ENCODE measurements at places on chromosomes 6 and 20.

DNA sequence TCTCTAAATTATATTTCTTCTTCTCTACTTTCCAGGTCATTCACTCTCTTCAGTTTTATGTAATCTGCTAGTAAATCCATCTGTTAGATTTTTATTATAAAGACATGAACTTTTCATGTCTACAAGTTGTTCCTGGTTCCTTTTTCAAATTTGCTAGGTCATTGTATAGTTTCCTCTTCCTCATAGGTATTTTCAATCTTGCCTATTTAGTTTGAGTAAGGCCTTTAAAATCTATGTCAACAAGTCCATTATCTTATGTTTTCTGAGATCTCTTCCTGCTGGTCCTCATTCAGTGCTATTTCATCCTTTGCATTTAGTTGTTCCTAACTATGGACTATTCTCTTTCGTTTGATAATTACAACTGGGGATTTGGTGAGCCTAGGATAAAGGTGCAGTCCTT, 11.0 kb downstream of the RRBP1 start:
- DNase-seq, result no peak

- DNase-seq, result no peak
Observed at GRCh38 chr6:61909486-61909885, 376.5 kb downstream of the KHDRBS2 start.

DNA sequence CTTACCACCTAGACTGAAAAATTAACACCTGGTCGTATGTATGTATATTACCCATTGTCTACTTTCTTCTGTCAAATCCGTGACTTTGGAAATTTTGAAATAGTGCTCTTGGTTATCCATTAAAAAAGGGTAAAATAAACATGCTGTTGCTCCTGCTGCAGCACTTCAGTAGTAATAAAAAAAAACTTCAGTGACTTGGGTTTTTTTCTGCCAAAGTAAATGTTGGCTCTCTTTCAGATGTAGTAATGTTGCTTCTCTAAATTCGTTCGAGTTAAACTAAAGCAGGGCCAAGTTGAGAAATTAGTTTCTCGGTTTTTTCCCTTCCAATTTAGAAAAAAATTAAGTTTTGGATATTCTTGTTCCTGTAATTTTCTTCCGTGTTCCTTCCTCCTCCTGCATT, 34.2 kb downstream of the JARID2 start:
- no peak for DNase-seq

- DNase-seq, result no peak
Observed at GRCh38 chr6:160975162-160975561, 16.4 kb upstream of the MAP3K4 start.

GRCh38 chr20:51760905-51761546, 7.2 kb downstream of the ATP9A start:
- DNase-seq, result no peak

- DNase-seq, result no peak
Observed at GRCh38 chr6:124978451-124979293, 16.4 kb downstream of the RNF217 start.

- DNase-seq, result no peak
Observed at GRCh38 chr6:25058441-25058840, 122.7 kb upstream of the RIPOR2 start.

- no peak for DNase-seq
Observed at GRCh38 chr6:130407032-130407431, 41.2 kb downstream of the TMEM200A start.

DNA sequence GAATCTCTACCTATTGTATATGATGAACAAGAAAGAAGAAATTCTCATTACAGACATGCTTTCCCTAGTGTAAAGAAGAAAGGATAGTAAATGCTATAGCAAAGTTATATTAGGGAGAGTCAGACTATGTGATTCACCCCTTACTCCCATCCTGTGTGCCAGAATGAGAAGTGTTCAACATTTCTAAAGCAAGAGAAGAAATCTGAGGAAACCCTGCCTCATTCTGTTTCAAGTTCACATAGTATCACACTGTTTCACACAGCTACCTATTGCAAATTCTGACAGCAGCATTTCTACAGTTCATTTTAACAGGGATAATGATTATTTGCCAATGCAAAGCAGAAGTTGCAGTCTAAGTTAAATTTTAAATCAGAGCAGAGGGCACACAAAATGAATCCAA, 267.2 kb upstream of the TCF21 start:
- DNase-seq, result no peak

DNA sequence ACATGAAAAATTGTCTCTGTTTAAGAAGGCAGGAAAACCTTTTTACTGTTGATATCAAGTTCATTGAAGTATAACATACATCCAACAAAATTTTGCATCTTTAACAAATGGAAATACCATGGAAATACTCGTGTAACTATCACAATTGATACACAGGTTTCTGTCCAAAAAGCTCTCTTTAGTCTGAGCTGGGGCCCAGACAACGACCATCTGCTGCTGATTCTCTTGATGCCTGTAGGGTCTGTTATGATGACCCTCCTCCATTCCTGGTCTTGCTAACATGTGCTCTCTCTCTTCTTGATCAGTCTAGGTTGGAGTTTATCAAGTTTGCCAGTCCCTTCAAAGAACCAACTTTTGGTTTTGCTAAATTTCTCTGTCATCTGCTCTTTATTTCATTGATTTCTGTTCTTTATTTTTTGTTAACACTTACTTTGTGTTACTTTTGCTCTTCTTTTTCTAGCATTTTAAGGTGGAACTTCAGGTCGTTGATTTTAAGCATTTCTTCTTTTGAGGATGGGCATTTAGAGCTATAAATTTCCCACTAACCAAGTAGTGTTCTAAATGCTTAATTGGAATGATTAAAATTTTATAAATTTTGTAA, 116.8 kb downstream of the PSMB1 start:
- no peak for DNase-seq

GRCh38 chr6:88964509-88964908, 1.1 kb upstream of the RNGTT start:
- DNase-seq, result no peak

GRCh38 chr20:18466574-18466893, 296 bp downstream of the DZANK1 start:
- no peak for DNase-seq

GRCh38 chr6:35051396-35051795, 89.7 kb downstream of the TCP11 start:
- no peak for DNase-seq

GRCh38 chr6:71258078-71258866, 30.3 kb upstream of the OGFRL1 start:
- no peak for DNase-seq

DNA sequence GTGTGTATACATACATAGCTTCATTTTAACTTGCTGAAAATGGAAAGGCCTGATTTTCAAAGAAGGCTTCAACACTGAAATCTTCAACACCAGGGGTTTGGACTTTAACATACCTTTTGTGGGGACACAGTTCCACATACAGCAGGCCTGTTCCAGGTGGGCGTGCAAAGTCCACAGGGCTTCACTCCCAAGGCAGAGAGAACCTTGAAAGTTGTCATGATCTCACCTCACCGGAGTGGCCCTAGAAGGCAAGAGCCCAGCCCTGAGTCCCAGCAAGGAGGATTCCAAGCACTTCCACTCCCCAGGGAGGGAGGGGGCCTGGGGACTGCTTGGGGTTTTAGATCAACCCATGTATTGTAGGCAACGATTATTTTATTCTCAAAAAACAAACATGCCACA, 47.2 kb downstream of the TMEM242 start:
- peak; percentile 3 for DNase-seq

- DNase-seq, result peak; percentile 30
Observed at GRCh38 chr6:29743025-29743424, 19.8 kb downstream of the HLA-F start.

DNA sequence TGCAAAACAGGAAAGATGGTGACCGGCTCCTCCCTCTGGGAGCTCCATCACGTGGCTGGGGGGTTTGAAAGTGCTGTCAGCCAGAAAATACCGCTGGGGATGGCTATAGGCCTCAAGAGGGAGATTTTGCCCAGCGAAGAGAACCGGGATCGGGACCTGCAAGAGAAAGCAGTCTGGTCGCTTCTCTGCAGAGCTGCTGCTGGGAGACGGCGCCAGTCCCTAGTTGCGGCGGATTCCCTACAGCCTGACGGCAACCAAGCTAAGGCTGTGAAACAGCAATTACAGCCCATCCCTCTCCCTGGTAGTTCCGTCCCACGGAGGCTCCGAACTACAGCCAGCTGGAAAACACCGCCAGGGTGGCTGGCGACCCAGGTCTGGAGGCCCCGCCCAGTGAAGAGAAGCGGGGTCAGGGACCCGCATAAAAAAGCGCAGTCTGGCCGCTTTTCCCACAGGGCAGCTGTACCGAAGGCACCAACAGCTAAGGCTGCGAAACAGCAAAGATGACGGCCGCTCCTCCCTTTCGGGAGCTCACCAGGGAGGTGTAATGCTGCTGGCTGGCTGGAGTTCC, 238.1 kb upstream of the IRAK1BP1 start:
- peak; percentile 55 for DNase-seq

DNA sequence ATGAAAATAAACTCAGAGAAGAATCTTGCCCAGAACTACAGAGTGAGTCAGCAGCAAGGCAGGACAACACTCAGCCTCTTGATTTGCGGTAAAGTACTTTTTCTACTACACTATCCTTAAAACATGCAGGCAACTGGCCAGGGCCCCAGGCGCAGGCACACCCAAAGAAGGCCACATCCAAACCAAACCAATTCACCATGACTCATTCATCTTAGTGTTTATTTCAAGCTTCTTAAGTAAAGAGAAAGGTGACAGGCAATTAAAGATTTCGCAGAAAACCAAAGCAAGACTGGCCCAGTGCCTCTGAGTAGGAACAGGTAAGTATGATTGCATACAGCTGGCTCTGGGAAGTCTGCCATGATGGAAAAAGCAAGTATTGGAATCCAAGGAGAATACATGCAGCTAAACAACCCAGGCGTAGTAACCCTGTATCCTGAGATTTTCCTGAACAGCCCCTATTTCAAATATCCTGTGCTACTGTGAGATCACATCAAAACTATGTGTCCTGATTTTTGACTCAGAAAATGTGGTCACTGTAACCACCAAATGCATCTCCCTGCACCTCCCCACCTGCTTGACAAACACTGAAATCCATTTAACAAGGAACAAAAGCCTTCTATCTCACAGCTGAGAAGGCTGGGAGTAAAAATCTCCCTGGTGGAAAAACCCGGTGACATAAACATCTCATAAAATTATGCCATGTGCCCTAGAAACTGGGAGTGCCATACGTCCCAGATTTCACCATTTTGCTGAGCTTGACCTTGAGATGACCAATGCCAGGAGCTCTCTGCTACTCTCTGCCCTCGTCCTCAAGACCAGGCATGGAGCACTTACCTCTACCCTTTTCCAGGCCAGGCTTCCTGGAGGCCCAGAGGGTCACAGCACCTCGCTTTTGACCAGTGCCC, 12.4 kb downstream of the WFDC3 start:
- DNase-seq, result peak; percentile 85

GRCh38 chr20:43583982-43584432, 6.7 kb upstream of the IFT52 start:
- DNase-seq, result peak; percentile 70

DNA sequence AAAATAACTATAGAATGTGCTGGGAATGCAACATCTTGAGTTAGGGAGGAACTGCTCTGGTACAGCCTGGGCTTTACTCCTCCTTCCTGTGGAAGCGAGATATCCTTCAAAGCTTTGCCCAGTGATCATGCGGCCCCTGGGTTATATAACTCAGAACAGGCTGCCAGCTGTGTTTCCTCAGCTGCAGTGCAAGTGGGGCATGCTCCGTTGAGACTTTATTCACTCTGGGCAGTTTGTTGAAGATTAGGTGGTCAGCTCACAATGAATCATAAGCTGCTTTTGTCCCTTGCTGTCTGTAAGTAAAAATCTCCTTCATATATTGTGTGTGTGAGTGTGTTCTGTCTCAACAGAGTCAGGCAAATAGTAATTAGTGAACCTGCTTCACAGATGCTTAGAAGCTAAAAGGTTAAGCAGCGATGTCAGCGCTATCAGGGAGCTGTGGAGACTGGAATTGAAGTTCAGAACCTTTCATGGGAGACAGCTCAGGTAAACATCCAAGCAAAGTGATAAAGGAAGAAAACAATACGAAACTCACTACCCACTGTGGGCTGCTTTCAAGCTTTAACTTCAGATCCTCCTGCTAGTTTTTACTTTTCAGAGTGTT, 688.4 kb downstream of the HTR1B start:
- DNase-seq, result peak; percentile 85

DNA sequence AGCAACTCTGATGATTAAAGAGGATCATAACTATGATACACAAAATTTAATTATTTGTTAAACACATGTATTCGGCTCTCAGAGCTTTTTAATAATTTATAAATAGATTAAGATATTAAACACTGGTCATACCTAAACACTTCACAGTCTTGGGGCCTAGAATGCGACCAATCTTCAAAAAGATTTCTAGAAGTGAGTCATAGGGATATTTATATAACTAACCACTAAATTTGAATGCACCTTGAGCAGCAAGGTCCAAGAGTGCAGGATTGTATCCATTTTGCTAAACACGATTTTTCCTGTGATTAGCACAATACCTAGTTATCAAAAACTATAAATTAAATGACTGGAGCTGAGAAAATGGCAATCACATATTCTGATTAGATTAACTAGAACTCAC, 709.3 kb downstream of the EPHA7 start:
- DNase-seq, result no peak

DNA sequence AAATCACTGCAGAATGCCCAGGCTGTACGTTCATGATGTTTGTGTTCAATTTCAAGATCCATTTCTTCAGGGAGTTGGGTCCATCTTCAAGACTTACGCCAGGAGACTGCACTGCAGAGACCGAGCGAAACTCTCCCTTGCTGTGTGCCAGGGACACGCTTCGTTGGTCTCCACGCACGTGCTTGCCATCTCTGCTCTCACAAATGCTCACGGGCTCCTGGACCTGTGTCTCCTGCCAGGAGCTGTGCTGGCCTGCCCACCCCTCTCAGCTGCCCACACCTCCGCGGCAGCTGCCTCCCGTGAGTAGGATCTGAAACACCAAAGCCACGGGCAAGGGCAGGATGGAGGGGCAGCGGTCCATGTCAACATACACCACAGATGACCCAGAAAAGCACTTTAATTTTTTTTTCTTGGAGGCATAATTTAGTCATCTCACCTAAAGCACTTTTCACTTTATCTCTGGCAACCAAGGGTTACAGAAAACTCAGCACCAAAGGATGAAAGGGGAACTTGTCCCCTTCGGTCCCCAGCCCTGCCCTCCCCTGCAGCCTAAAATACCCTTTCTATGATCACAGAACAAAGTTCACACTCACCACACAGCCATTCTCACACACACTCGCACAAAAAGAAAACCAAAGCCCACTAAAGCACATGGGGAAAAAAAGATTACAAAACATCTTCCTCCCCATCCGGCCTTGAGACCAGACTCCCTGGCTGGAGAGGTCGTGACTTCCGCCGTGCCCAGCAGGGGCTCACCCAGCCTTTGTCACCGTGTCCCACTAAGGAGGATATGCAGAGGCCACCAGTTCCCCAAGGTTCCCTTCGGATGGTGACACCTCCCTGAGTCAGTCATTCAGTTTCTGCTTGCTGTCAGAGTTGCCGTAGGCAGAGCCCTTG, 137.9 kb downstream of the AGPAT4 start:
- no peak for DNase-seq

- no peak for DNase-seq
Observed at GRCh38 chr20:33724439-33725094, 4.5 kb upstream of the PXMP4 start.

DNA sequence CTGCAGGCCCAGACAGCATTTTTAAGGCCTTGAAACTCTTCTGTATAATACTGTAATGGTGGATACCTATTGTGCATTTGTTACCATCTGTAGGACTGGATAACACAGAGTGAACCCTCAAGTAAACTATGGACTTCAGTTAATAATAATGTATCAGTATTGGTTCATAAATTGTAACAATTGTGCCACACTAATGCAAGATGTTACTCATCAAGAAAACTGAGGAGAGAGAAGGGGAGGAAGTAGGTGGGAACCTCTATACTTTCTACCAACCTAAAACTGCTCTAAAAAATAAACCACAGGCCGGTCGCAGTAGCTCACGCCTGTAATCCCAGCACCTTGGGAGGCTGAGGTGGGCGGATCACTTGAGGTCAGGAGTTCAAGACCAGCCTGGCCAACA, 10.8 kb downstream of the MAPK13 start:
- DNase-seq, result no peak

Data from adrenal gland (tissue), 19 donors.